ENCODE measurements at places on chromosomes 2 and 18. TPM values are rescaled to one million over a fixed set of nuclear protein-coding genes. Genes with fewer than 3 reads are reported as not detected.
A peak's percentile ranks its signal among the peaks of the same experiment; 100 is the strongest.

- ATAC-seq, result no peak
Measured at GRCh38 chr2:143175438-143175837, 46.2 kb downstream of the ARHGAP15 start.

- ATAC-seq, result peak; percentile 61
Measured at GRCh38 chr2:113173542-113174375, at the start of gene PSD4. PSD4 (plus strand) TSS chr2:113173971; CDS start chr2:113182457, 8,486 bp downstream.

- no peak for ATAC-seq
Measured at GRCh38 chr2:121134728-121135127, 150.3 kb downstream of the TFCP2L1 start.

DNA sequence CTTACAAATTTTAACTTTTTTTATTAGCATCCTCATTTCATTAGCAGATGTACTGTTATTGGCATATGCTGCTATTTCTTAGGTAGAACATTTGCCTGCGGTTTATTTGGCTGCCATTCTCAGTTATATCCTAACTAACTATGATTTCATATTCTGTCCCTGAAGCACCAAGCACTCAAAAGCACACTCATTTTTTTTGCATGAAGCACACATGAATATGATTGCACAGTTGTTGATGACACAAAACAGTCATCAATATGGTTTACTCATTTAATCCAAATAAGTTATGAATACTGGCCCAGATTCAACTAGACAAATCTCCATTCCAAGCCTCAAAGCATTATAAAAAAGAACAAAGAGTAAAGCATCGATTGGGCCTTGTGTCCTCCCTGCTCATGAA, 129.4 kb upstream of the CNTNAP5 start:
- no peak for ATAC-seq

DNA sequence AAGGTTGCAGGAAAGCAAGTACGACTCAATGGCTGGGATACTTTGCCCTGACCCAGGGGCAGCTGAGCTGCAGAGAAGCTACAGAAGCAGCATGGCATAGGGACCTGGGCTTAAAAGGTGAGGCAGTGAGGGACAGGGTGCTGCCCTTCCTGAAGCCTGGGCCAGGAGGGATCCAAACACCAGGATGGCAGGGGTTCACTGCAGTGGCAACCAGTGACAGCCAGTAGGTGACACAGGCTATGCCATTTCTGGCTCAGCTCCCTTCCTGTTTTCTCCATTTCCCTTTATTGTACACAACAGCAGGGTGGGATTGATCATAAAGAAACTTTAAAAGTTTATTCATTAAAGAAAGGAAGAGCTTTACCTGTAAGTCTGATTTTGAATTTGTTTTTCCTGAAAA, 48.8 kb downstream of the CABYR start:
- ATAC-seq, result no peak

DNA sequence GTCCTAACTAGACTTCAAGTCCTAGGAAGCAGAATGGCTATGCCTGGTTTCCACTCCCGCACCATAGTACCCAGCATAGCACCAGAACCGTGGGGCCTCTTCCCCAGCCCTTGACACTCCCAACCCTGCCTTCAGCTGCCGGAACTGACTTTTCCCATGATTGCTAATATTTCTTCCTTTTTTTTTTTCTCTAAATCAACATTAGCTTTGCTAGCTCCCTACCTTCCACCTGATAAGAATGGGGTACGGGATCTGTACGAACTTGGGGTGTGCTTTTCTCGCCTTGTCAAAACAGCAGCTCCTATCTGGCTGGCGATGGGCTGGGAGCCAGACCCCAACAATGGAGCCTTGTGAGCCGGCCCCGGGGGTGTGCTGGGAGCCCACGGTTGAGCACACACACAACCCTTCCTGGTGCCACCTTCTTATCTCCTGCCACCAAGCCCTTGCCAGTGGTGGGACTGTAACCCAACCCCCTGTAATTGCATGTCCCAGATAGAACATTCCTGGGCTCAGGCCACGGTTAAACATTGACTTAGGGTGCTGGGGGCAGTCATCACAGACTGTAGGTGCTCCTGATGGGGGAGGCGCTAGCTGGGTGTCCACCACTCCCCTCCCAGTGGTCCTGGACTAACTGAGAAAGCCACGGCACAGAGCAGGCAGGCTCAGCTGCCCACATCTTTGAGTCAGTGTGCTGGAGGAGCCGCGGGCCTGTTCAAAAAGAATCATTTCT, 213.0 kb upstream of the HAAO start:
- ATAC-seq, result no peak

- no peak for ATAC-seq
Measured at GRCh38 chr2:140091926-140092325, 1311.7 kb upstream of the NXPH2 start.

GRCh38 chr2:71756280-71756906, 303.0 kb downstream of the DYSF start:
- no peak for ATAC-seq

Gene MYOM1
- total RNA-seq, result 0.32 TPM

Gene SNED1
- total RNA-seq, result 3.9 TPM

Measured in esophagus mucosa (tissue), 1 donor.